ENCODE measurements at places on chromosomes 12 and 14. TPM values are rescaled to one million over a fixed set of nuclear protein-coding genes. Genes with fewer than 3 reads are reported as not detected.

CEBPE gene
- not detected for total RNA-seq

RTL1 gene
- 1.5 TPM for total RNA-seq

FLRT2 gene
- 127 TPM for total RNA-seq

SIX6 gene
- not detected for total RNA-seq

TMEM30B gene
- total RNA-seq, result 12.2 TPM

CYP46A1 gene
- total RNA-seq, result 4.7 TPM

DPY19L2 gene
- 25.0 TPM for total RNA-seq

RASAL1 gene
- total RNA-seq, result 0.58 TPM

RTN1 gene
- total RNA-seq, result 11.1 TPM

PRR4 gene
- 3.8 TPM for total RNA-seq

GPR68 gene
- 0.58 TPM for total RNA-seq

SLCO1C1 gene
- total RNA-seq, result 0.58 TPM

CNTN1 gene
- 25.2 TPM for total RNA-seq

DNA sequence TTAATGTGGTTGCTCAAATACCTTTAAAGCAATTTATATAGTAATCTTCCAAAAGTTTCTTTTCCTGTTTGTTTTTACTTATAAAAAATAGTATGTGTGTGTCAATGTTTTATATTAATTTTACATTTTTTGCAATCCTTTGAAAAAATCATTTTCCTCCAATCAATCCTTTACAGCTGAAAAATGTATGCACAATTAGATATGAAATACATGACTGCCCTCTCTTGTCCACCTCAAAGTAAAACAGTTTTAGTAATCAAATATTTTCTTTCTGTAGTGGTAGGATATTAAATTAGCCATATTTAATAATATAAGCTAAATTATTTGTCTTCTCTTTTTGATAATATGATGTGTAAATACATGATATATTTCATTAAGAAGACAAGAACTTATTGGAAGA is 269.9 kb downstream of the ADAMTS20 start:
- no peak for DNase-seq

DNA sequence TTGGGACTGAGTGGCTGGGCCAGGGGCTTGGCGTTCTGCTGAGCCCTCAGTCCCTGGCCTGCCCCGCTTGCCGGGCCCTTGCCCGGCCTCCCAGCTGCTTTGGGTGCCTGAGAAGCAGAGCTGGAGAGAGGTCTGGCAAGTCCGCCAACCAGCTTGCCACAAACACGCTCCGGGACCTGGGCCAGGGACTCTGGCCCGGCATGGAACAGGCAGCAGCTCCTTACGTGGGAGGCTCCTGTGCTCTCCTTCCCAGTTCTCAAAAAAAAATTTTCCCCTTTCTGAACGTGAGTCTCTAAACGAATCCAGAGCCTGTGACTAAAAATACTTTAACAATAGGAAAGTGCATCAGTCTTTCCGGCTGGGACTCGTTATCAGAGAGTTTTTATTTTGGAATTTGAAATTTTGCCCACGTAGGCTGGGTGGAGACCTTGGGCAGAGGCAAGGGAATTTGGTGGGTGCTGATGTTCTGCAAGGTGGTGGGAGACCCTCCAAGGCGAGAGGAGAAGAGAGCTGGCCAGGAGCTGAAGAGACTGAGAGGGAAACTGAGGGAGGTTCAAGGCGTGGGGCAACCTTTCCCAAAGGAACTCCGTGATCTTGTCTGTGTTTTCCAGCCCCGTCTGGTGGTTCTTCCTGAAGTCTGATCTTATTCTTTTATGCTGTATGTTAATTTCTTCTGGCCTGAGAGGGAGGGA is 6.8 kb upstream of the NR4A1 start:
- DNase-seq, result no peak

DNA sequence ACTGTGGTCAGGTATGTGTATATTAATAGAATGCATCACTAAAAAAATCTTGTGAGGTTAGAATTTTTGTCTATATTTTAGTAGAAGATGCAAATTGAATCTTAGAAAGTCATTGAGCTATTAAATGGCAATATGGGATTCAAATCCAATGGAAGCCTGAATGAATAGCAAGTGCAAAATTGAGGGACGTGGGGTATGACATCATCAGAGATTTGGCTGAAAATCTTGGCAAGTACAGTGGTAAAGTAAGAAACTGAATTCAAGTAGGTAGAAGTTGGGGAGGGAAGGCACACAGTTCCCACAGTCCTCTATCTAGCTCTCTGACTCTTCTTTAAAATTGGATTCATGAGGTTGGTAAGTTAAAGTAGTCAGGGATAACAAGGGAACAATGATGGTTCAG is 97.4 kb upstream of the SSTR1 start:
- no peak for DNase-seq

DNA sequence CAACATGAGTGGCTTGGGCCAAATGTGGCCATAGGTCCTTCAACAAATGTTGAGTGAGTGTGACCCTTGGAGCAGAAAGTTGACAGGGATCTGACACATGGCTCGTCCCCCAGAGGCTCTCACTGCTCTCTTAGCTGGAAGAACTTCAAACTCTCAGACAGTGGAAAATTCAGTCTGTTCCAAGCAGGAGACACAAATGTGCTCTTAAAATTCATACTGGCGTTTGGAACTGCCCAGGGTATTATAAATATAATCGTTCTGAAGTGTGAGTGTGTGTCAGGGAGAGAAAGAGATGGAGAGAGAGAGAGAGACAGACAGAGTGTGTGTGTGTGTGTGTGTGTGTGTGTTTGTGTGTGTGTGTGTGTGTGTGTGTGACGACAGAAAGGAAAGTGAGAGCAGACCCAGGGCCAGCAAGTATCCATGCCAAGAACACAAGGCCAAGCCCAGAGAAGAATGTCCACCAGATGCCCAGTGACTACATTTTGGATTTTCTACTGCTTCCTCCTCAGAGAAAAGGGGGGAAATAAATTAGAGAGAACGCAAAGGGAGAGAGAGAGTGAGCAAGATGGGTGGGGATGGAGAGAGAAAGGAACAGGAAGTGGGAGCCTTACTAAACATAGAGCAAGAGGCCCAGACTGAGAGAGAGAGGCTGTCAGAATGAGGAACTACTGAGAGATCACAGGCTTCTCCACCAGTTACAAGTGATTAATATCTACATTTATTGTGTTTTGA is 193.6 kb upstream of the NUDT4 start:
- DNase-seq, result no peak

- DNase-seq, result no peak
Measured at GRCh38 chr12:14379508-14379907, 14.0 kb downstream of the ATF7IP start.

GRCh38 chr12:64912516-64913255 is 88.2 kb downstream of the TBC1D30 start:
- no peak for DNase-seq

- no peak for DNase-seq
Measured at GRCh38 chr12:51890511-51891171, 2.7 kb downstream of the ANKRD33 start.

GRCh38 chr12:111519083-111519482 is 80.0 kb downstream of the ATXN2 start:
- no peak for DNase-seq

DNA sequence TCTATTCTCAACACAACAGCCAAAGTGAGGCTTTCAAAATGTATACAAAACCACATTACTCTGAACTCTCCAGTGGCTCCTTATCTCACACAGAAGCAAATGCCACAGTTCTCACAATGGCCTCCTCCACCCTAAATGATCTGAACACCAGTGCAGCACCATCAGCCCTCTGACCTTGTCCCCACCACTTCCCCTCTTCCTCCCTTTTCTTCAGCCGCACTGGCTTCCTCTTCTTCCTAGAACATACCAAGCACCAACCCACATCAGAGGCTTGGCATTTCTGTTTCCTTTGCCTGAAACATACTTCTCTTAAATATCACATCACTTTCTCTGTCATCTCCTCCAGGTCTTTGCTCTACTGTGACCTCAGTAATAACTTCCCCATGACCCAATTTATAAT is 66.3 kb downstream of the GPR135 start:
- DNase-seq, result no peak

GRCh38 chr12:128365651-128366231 is 98.8 kb downstream of the TMEM132C start:
- no peak for DNase-seq

DNA sequence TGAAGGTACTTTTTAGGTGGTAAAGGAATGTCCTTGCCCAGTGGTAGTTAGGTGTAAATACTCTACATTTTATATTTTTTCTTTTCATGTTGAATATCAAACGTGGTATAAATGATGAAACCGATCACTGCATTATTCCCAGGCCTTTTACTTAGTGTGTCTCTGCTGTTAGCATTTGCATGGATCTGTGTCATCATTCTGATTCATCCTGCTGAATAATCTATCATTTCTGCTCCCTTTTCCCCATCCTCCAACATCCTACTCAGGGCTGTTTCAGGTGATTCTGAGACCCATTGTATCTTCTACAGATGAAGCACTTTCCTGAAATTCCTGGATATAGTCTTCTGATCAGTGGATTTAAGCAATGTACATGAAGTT is 61.0 kb upstream of the PTHLH start:
- no peak for DNase-seq

GRCh38 chr14:61881046-61881445 is 118.8 kb downstream of the SNAPC1 start:
- no peak for DNase-seq

DNA sequence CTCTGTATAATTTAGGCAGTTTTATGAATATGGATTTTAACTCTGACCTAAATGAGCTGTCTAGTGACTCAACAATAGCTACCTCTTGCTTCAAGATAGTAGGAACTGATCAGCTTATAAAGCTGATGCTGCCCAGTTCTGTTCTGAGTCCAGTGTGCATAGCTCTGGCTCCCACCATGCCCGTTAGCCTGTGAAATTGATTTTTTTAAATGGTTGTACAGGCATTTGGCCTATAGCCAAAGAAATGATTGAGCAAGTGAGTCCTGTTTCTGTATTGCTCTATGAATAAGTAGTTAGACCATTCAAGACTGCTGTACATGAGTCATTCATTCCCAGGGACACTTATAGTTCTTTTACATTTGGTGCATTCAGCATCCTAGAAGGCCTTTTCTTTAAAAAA is 36.4 kb downstream of the SAMD4A start:
- DNase-seq, result no peak

- no peak for DNase-seq
Measured at GRCh38 chr12:46891306-46891705, 65.5 kb upstream of the SLC38A4 start.

DNA sequence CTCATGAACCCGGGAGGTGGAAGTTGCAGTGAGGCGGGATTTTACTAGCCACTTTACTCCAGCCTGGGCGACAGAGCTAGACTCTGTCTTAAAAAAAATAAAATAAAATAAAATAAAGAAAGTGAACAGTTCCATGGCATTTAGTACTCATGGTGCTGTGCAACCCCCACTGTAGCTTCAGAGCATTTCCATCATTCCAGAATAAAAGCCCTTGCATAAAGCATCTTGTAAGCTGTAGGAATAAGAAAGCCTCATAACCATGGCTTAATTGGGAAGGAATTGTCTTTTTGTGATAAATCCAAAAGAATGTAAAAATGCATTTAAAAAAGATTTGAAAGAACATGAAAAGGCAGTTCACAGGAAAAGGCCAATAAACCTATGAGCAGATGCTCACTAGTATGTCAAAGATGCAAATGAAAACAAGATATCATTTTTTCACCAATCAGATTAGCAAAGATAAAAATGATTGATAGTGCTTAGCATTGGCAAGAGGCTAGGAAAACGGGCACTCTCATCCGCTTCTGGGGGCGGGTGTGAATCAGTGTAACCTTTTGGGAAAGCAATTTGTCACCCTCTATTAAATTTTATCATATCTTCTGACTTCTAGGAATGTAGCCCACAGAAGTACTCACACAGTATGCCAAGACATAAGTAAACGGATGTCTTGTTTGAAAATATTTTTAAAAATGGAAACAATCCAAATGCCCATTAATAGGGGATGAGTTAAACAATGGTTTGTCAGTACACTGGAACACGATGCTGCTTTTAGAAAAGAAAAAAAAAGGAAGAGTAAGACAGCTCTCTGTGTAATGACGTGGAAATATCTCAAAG is 46.6 kb downstream of the CFAP251 start:
- DNase-seq, result no peak

DNA sequence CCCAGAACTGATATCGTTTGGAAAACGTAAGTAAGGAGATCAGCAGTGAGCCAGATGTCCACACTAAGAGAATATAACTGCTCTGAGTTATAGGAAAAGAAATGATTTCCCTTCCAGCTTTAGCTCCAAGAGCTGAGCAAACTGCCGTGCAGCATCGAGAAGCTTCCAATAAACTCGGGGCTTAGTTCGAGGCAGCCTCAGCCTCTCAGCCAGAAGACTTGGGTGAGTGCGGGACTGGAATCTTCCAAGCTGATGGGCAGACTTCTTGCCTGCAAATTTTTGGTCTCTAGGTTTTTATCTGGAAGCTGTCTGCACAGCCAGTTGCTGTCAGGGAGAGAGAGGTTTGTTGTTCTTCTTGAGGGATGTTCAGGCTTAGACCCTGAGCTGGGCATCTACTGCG is 196.1 kb downstream of the PHETA1 start:
- DNase-seq, result no peak

DNA sequence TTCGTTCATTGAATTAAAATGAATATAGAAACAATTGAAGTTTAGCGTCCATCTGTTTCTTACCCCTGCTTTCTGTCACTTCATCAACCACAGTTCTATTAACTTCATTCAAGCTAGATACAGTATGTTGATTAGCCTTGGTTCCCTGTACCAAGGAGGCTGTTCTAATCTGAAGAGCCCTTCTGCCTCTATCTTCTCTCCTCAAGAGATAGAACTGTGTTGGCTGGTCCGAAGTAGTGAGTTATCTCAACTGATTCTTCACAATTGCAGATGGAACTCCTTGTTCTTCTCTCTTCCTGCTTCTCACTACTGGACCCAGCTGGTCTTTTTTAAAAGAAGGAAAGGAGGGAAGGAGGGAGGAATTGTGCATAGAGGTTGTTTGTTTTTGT is 82.1 kb upstream of the TRAF3 start:
- DNase-seq, result no peak

- DNase-seq, result no peak
Measured at GRCh38 chr12:113208041-113208934, 13.0 kb upstream of the TPCN1 start.

GRCh38 chr12:62689042-62689839 is 222.6 kb downstream of the MON2 start:
- no peak for DNase-seq

DNA sequence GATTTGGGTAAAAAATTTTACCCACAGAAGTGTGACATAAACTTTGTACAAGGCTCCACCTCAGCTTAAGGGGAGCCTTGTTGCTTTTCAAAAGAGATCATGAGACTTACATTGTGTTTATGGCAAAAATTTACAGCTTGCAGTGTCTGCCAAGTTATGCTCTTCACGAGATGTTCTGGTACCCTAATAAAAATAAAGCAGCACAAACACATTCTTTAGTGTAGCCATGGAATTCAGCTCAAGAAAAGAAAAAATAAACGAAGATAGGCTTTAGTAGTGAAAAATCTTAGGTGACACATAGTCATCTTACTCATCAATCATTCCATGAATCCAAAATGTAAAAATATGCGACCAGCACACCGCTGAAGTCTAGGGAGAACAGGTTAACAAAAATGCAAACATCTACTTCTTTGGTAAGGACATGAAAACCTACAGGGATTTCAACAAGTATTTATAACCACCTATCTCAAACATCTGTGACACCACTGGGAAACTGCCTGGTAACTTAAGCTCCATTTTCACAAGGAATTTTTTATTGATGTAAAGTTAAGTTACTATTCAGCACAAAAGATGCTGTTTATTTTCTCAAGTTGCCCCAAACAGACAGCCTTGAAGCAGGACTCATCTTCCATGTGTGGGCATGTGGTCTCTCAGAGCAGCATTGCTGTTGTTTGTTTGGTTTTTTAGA is 32.9 kb downstream of the DMAC2L start:
- no peak for DNase-seq

GRCh38 chr12:102917026-102917787 is at the start of gene PAH:
Gene PAH (minus strand): TSS chr12:102917244. CDS start chr12:102917130, 114 bp downstream.
- no peak for DNase-seq

Data from type B pancreatic cell (in vitro differentiated cells).